ENCODE measurements at places on chromosomes 13 and 19.

GRCh38 chr13:113584870-113585671 is 518 bp downstream of the TFDP1 start:
- peak; percentile 24 for DNase-seq

DNA sequence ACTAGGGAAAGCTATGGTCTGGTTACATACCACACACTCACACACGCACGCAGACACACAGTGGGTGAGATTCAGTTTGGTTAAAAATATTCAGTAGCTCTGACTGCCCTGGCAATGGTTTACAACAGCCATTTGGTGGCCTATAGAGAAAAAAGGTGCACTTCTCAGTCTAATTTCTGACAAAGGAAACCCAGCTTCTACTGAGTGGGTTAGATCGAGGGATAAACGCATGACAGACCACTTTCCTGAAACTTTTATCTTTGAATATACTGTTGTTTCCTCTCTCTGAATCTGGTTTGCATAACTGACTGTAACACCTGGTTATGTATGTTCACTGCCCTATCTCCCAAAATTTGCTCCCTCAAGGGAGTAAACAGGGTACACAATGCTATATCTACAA is 2.5 kb downstream of the LIG4 start:
- DNase-seq, result no peak

DNA sequence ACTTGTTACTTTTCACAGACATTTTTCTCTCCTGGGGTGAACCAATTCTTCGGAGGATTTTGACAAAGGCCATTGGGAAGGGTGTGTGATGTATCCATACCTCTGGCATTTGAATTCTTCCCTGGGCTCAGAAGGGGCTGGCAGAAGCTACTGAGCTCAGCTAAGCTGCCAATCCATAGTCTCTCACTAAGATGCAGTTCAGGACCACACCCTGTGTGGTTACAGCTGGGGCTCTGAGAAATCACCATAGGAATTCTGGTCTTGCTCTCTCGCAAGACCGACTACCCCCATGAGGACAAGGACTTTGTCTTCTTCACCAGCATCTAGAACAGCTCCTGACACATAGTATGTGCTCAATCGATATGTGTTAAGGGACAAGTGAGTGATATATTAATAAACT is 6.0 kb downstream of the C13orf42 start:
- no peak for DNase-seq

DNA sequence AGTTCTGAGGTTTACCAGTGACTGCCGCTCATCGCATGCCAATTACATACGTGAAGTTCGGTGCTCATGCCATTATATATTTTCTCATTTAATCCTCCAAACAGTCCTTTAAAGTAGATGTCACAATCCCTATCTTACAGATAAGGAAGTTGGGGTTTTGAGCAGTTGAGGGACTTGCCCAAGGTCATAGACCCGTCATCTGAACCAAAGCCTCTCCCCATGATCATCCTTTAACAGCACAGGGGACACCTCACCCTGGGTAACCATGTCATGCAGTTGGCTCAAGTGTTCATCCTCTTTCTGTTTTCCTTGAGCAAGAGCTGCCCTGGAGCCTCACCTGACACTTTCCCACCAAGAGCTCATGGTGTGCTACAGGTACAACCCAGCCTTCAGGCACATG is 69.1 kb downstream of the HSPH1 start:
- DNase-seq, result no peak

- DNase-seq, result peak; percentile 46
Measured at GRCh38 chr19:55284405-55285058, 735 bp downstream of the BRSK1 start.

DNA sequence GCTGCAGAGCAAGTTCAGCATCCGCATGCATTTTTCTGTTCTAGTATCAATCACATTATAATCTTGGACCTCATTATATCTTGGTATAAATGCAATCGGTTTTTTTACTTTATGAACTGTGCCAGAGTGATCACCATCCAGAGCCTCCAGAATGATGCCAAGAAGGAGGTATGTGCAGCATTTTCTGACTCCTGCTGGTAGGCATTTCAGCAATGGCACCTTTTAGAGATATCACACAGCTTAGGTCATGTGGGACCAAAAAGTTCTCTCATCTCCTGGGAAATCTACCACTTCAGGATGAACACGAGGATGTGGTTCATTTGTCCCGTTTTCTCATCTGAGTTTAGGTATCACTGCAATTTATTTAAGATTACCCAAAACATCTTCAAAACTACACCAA is 220.4 kb downstream of the VWA8 start:
- no peak for DNase-seq

DNA sequence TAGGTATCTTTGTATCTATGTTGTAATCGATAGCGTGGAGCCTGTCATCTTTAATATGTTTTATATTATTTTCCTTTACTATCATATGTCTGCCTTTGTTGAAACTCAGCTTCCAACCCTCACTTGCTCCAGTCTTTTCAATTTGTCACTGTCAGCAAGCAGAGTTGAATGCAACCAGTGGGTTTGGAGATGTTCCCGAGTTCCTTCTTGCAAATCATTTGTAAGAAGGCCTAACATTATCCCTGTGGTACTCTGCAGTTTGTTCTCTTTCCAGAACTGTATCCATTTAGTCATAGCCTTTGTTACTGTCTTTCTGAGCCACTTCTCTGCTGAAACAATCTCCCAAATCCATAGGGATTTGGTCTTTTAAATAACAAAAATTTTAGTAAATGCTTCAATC is 41.8 kb downstream of the RNASEH2B start:
- DNase-seq, result no peak

DNA sequence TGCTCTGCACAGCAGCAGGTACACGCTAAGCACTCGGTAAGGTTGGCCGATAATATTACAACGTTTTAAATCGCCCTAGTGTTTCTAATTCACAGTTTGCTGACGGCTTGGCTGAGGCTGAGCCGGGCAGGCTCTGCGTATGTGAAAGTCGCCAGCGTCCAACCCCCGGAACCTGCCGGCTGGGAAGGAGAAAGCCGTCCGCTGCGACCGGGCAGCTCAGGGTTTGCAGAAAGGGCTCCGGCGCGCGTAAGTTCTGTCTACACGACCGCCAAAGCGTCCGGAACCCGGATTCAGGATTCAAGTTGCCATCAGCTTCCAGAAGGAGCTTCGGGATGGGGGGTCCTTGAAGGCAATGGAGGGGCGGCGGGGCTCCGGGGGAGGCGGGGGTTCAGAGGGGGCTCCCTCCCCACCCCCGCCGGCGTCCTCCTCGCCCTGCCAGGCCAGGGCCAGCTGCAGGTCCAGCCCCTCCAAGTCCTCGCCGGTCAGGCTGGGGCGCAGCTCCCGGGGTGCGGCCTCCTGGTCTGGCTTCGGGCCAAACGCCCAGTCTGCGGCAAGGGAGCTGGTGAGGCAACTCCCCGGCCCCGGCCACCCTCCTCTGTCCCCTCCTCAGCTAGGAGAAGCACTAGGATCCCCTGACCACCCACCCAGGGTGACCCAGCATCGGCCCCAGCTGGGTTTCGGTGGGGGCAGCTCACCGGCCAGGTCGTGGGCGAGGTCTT is 575 bp downstream of the SMIM44 start:
- peak; percentile 80 for DNase-seq

GRCh38 chr13:102561933-102562332 is 34.9 kb upstream of the TPP2 start:
- DNase-seq, result no peak

GRCh38 chr19:18271433-18271841 is 2.8 kb downstream of the IQCN start:
- DNase-seq, result peak; percentile 67

- peak; percentile 74 for DNase-seq
Measured at GRCh38 chr13:39451860-39452301, 151.1 kb downstream of the LHFPL6 start.

DNA sequence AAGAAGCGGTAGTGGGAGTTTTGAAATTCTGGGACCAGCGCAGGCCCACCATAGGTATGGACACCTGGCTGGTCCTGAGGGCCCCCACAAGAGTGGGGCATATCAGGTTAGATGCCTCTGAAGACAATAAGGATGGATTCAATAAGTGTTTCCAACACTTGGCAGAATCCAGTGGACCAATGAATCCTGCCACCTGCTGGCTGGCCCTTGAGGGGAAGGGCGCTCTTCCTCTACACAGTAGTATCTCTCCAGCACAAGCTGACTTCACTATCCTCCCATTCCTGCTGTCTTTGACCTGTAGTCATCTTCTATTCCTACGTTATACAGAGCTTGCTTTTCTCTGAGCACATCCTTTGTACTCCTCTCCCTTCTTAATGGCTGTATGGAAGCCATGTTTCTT is 199.7 kb upstream of the TSHZ3 start:
- DNase-seq, result peak; percentile 25

DNA sequence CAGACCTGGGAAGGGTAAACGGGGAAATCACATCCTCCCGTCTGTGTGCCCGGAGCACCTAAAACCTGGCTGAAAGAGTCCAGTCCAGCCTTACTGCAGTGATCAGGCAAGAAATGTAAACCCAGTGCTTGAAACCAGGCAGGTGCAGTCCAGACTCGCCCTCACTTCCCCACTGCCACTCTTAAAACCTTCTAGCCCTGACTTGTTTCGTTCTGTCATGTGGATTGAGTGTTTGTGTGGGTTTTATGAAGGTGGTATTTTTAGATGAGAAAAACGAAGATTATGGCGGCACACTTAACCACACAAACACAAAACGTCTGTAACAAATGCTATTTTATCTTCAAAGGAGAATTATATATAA is 839 bp upstream of the CKAP2 start:
- DNase-seq, result peak; percentile 74

- DNase-seq, result no peak
Measured at GRCh38 chr13:38844581-38844980, 146.1 kb downstream of the STOML3 start.

- no peak for DNase-seq
Measured at GRCh38 chr19:1491114-1491848, at the start of gene REEP6. Gene REEP6, plus strand, starts transcription at chr19:1491181. Its CDS starts 89 bp downstream, at chr19:1491270.

DNA sequence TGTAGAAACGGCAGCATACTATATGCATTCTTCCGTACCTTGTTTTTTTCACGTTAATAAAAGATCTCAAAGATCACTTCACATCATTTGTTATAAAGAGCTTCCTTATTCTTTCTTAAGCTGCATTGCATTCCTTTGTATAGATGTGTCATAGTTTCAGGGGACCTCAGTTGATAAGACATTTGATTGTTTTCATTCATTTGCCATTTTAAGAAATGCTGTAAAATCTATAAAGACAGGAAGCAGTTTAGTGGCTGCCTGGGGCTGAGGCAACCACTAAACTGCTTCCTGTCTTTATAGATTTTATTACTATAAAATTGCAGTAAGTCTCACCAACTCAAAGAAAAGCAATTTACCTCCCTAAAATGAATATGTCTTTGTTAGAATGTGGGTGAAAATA is 59.4 kb downstream of the ZDHHC20 start:
- peak; percentile 6 for DNase-seq

DNA sequence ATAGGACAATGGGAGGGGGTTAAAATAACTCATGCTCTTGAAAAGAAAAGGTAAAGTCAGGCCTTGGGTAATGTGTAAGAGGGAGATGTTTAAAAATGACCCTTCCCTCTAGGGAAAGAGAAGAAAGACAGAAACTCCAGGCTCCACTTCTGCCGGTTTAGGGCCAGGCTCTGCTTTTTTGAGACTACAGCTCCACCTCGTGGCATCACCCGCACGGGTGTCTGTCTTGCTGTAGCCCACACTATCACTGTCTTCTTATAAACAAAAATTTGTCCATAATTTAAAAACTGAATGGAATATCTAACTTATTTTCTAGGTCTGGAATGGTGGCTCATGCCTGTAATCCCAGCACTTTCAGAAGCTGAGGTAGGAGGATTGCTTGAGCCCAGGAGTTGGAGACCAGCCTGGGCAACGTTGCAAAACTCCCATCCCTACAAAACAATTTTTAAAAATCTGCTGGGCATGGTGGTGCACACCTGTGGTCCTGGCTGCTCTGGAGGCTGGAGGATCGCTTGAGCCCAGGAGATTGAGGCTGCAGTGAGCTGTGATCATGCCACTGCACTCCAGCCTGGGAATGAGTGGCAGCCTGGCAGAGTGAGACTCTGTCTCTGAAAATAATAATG is 65.1 kb upstream of the GTF3A start:
- peak; percentile 71 for DNase-seq

DNA sequence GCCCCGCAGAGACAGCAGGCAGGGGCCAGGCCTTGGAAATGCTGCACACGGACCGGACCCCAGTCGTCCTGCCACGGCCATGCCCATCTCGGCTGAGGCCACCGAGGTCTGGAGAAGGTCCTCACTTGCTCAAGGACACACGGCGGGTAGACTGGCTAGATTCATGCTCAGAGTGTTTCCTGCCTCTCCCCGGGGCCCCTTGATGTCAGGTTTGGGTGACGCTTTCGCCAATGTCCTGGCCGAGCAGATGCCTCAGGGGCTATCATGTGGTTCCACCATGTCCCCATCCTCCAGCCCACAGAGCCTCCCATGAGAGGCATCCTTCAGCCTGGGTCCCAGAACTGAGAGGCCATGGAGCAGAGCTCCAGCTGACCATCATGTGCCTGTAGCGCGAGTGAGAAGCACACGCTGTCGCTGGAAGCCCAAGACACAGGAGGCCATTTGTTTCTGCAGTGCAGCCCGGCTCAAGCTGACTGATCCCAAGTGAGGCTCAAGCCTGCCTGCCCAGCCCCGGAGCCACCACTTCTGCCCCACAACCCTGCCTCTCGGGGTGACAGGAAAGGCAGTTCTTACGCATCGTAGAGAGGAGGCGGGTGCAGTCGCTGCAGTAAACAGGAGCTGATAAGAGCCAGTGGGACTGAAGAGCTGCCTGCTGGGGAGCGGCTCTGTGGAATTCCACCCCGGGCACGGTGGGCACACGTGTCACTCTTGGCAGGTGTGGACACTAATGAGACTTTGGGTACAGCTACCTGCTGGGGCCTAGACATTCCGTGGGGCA is 53.9 kb upstream of the GAS6 start:
- peak; percentile 23 for DNase-seq

- DNase-seq, result no peak
Measured at GRCh38 chr19:17103177-17103576, 27.6 kb downstream of the MYO9B start.

- DNase-seq, result no peak
Measured at GRCh38 chr13:41361491-41361890, 50.4 kb downstream of the NAA16 start.

DNA sequence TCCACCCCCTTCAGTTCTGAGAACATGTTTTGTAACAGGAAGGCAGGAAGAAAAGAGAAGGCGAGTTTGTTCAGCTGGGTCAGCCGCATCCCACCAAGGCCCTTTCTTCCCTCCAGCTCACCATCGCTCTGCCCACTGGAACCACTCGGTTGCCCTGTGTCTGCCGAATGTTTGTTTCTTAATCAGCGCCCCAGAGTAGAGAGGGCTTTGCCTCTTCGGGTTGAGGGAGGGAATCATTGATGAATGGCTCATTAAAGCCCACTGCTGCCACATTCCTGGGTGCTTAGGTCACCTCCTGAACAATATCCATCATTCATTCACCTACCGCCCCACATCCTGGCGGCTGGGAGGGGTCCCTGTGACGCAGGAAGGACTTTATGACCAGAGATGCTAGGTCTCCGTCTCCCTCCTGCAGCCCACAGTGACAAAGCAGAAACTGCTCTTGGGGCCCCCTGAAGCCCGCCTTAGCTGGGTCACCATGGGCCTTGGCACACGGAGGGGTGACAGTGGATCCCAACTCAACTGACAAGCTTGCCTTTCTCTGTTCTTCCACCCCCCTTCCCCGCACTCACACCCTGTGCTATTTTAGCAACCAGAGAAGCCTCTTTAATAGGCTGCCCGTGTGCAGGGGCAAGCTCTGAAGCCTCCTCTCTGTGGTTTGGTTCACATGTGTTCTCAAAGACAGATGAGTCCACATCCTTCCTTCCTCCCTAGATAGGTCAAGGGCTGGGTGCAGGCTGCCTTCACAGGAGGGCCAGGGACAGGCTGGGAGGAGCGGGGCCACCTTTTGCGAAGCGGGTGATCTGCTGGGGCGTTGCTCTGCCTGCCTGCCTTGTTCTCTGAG is 46.2 kb downstream of the ACTN4 start:
- DNase-seq, result no peak

- peak; percentile 85 for DNase-seq
Measured at GRCh38 chr13:21465710-21466160, 6.6 kb upstream of the ZDHHC20 start.

Measured in stomach (tissue), 19 donors.